ENCODE measurements at places on chromosomes 16 and 17. TPM values are rescaled to one million over a fixed set of nuclear protein-coding genes. Genes with fewer than 3 reads are reported as not detected.
A peak's percentile ranks its signal among the peaks of the same experiment; 100 is the strongest.

TBC1D3C gene
- not detected for total RNA-seq

DNA sequence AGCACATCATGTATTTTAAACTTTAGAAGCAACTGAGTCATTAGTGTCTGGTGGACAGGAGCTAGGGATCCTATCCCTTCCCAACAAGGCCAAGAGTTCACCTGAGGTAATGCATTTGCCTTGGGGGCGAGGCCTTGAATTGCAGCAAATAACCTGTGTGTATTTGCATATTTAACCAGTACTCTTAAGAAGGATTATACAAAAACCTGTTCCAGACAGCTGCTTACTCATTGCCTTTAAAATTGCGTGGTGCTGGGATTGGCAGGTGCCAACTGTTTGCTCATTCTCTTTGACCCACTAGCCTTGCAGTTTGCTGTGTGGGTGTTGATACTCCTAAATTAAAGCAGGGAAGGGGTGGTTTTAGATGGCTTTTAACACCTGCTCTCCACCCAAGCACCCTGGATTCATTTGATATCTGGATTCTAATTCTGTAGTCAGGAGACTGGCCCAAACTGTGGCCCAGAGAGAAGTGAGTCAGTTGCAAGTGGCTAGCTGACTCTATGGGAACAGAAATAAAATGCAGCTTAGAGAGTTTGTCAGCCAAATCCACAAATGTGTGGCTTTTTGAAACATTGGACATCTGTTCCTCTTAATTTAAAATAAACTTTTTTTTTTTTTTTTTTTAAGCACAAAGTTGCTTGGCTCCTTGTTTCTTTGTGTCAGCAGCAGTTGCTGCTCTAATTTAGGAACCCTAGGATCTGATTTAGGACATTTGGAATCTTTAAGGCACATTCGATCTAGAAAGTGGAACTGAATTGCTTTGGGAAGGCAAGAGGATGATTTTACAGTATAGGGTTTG, 46.9 kb downstream of the TUBD1 start:
- H3K27ac ChIP-seq = peak overlapping the region; percentile 100
- peaks cover 82% of the 10 kb centered on the region for H3K4me1 ChIP-seq
- peak overlapping the region; percentile 59 for H3K4me3 ChIP-seq
- H3K27me3 ChIP-seq = peaks cover 3% of the 10 kb centered on the region

GRCh38 chr17:1486802-1487695, 5.4 kb downstream of the MYO1C start:
- H3K27ac ChIP-seq = peak overlapping the region; percentile 21
- DNase-seq = peak; percentile 74
- H3K36me3 ChIP-seq = no peaks in the 10 kb centered on the region
- H3K27me3 ChIP-seq = peaks cover 5% of the 10 kb centered on the region
- peaks cover 26% of the 10 kb centered on the region for H3K4me1 ChIP-seq

RNF157 gene
- 45.3 TPM for total RNA-seq

TMC7 gene
- not detected for total RNA-seq

- H3K27ac ChIP-seq = no peak overlapping the region
- H3K4me1 ChIP-seq = no peaks in the 10 kb centered on the region
- no peaks in the 10 kb centered on the region for H3K36me3 ChIP-seq
- no peak for DNase-seq
- peaks cover 2% of the 10 kb centered on the region for H3K27me3 ChIP-seq
Measured at GRCh38 chr16:48913384-48913783, 303.4 kb upstream of the N4BP1 start.

ODAD4 gene
- total RNA-seq = 0.55 TPM

GRCh38 chr16:82108774-82109173, 61.2 kb downstream of the MPHOSPH6 start:
- H3K27ac ChIP-seq = no peak overlapping the region
- no peak overlapping the region for H3K4me3 ChIP-seq
- H3K4me1 ChIP-seq = peaks cover 4% of the 10 kb centered on the region
- DNase-seq = no peak

- no peak overlapping the region for H3K27ac ChIP-seq
- H3K4me1 ChIP-seq = peaks cover 2% of the 10 kb centered on the region
- DNase-seq = no peak
Measured at GRCh38 chr16:14020141-14020540, 51.0 kb upstream of the MRTFB start.

- H3K27ac ChIP-seq = no peak overlapping the region
- no peak overlapping the region for H3K4me3 ChIP-seq
- H3K4me1 ChIP-seq = peaks cover 23% of the 10 kb centered on the region
- no peaks in the 10 kb centered on the region for H3K36me3 ChIP-seq
Measured at GRCh38 chr17:67260170-67260987, 15.4 kb upstream of the HELZ start.

DNA sequence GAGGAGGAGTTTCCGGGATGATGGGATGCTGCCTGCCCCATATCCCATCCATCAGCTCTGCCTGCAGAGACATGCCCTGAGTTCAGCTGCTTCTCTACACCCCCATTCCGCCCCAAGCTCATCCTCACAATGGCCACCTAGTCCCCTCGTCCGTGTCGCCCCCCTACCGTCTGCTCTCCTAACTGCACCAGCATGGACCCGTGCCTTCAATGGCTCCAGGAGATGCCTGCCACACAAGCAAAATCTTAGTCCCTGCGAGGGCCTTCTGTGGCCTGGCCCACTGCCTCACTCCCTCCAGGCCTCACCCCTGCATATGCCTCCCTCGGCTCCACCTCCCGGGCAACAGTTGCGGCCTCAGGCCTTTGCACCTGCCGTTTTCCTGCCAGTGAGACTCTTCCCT, 1.8 kb upstream of the TELO2 start:
- DNase-seq = no peak
- peaks cover 16% of the 10 kb centered on the region for H3K4me1 ChIP-seq
- H3K27ac ChIP-seq = no peak overlapping the region
- H3K27me3 ChIP-seq = no peaks in the 10 kb centered on the region

All from activated naive CD4-positive, alpha-beta T cell treated with anti-CD3 and anti-CD28 coated beads for 36 hours (primary cell).